ENCODE measurements at places on chromosomes 3 and 15. TPM values are rescaled to one million over a fixed set of nuclear protein-coding genes. Genes with fewer than 3 reads are reported as not detected.

FSIP1 gene
- 0.16 TPM for total RNA-seq

RETNLB gene
- not detected for total RNA-seq

CPN2 gene
- not detected for total RNA-seq

SMCO1 gene
- total RNA-seq: not detected

CCDC71 gene
- 47.1 TPM for total RNA-seq

BCL6 gene
- total RNA-seq: 46.2 TPM

SLC9C1 gene
- 0.26 TPM for total RNA-seq

IGSF11 gene
- total RNA-seq: not detected

CALML4 gene
- total RNA-seq: 0.39 TPM

IQCF5 gene
- total RNA-seq: not detected

CYP8B1 gene
- not detected for total RNA-seq

DUOX2 gene
- 0.13 TPM for total RNA-seq

C15orf61 gene
- total RNA-seq: 3.2 TPM

SERPINI2 gene
- not detected for total RNA-seq

P2RY12 gene
- total RNA-seq: not detected
